Naive thymus-derived CD4-positive, alpha-beta T cell (primary cell): ENCODE measurements at places on chromosomes 11 and 22. TPM values are rescaled to one million over a fixed set of nuclear protein-coding genes. Genes with fewer than 3 reads are reported as not detected.

- DNase-seq: no peak
Observed at GRCh38 chr11:29162491-29162890, 854.3 kb downstream of the KCNA4 start.

- DNase-seq: no peak
Observed at GRCh38 chr11:88340366-88340935, 2.9 kb upstream of the CTSC start.

VPREB1 gene
- not detected in 2 replicates for total RNA-seq

ZBTB16 gene
- total RNA-seq: 7.2 and 9.5 TPM in 2 replicates

KCNC1 gene
- not detected for total RNA-seq

RAB38 gene
- 1.9 and 2.9 TPM in 2 replicates for total RNA-seq
